ENCODE measurements at places on chromosomes 3 and 15.

DNA sequence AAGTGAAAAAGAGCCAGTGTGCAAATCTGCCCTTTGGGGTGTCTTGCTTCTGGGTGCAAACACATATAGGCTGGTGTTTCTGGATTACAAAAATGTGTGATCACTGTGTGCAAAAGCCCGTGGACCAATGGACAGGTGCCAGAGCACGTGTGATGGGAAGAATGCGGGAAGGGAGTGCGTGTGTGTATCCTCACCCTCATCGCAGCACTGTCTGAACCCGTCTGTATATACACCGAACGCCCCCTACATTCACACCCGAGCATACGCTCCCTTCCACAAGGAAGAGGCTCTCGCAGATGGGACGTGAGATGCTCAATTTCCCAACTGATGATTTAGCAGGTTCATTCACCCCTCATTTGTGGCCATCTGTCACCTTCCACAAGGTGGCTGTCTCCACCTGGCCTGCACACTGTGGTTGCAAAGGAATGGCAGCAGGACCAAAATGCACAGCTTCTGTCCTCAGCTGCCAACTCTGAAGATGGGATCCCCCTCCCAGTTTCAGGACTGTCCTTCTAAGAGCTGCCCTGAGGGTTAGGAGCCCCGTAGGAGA is 19.4 kb upstream of the SLC6A1 start:
- DNase-seq, result no peak

DNA sequence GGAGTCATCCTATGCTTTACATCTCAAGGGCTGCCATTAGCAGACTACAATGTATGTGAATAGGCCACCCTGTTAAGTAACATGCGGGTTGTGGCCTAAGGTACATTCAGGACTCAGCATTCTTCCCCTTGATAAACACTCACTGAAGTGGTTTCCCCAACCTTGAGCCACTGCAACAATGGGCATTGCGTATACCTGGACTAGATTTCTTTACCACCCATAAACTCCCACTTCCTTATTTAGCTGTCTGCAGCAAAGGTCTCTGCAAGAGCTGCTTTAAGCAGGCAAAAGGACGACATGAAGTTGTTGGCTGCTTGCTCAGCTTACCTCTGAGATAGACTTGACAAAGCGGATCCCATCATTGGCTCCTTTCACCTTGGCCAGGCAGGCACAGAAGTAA is 16.2 kb downstream of the FYCO1 start:
- no peak for DNase-seq

DNA sequence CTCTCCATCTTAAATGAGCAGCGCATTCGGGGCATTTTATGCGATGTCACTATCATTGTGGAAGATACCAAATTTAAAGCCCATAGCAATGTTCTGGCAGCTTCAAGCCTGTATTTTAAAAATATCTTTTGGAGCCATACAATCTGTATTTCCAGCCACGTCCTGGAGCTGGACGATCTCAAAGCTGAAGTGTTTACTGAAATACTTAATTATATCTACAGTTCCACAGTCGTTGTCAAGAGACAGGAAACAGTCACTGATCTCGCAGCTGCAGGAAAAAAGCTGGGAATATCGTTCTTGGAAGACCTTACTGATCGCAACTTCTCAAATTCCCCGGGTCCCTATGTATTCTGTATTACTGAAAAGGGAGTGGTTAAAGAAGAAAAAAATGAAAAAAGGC is 44.4 kb upstream of the RASA2 start:
- no peak for DNase-seq

- DNase-seq, result no peak
Observed at GRCh38 chr3:40254891-40255290, 54.6 kb upstream of the EIF1B start.

DNA sequence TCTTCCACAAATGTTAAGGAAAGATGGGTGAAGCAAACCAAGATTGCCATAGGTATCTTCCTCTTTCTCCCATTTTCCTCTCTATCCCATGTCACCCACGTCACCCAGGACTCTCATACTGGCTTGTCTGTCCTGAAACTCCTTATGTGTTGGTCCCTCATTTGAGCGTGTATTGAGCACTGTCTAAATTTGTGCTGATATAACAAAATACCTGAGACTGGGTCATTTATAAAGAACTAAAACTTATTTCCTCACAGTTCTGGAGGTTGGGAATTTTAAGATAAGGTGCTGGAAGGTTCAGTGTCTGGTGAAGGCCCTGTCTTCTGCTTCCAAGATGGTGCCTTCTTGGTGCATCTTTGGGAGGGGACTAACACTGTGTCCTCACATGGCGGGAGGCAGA is 186.9 kb upstream of the SLC24A5 start:
- DNase-seq, result no peak

GRCh38 chr3:153291059-153291685 is 129.1 kb downstream of the RAP2B start:
- DNase-seq, result no peak

DNA sequence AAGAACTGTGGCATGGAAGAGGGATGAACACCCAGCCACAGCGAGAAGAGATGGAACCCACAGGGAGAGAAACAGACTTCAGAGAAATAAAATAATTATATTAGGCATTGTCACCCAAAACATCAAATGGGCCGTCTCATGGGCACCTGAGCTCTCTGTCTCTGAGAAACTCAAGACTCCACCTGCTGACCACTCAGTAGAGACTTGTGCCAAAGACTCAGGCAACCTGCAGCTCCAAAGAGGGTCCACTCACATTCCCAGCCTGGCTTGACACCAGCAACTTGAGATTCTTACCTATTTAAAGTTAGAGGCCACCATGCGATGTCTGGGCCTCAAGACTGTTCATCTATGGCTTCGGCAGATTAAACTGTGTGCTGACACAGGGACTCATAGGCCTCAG is 12.0 kb downstream of the SEMA5B start:
- no peak for DNase-seq

GRCh38 chr3:38005076-38006020 is 14.8 kb downstream of the VILL start:
- no peak for DNase-seq

DNA sequence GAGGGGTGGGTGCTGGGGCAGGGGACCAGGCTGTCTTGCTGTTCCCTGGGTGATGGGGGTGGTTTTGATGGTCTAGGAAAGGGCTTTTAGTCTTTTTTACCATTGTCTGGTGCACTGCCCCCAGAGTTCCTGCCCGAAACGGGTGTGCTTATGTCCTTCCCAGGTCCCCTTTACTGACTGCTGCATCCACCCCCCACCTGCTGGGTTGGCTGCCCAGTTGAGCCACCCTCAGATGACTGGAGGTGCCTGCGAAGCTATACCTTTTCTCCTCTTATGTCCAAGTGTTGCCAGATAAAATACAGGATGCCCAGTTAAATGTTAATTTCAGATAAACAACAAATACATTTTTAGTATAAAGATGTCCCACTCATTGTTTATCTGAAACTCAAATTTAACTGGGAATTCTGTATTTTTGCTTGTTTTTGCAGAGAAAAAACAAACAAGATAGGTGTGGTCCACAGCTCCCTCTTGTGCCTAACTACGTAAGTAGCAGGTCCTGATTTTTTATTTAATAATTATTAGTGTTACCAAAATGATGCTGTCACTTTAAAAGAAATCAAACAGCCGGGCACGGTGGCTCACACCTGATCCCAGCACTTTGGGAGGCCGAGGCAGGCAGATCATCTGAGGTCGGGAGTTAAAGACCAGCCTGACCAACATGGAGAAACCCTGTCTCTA is 6.1 kb upstream of the RPP14 start:
- DNase-seq, result no peak

DNA sequence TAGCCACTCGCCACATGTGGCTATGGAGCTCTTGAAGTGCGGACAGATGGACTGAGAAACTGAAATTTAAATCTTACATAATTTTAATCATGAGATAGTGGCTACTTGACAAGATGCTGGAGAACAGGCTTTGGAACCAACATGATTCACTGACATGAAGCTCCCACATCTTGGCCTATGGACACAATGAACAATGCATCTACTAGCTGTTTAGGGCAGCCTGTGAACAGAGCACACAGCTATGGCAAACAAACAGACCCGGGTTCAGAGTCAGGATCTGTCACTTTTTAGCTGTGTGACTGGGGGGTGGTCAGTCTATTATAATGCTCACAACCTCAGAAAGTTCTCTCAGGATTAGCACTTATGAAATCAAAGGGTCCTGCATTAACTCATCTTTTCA is 616.6 kb downstream of the MAGI1 start:
- no peak for DNase-seq

DNA sequence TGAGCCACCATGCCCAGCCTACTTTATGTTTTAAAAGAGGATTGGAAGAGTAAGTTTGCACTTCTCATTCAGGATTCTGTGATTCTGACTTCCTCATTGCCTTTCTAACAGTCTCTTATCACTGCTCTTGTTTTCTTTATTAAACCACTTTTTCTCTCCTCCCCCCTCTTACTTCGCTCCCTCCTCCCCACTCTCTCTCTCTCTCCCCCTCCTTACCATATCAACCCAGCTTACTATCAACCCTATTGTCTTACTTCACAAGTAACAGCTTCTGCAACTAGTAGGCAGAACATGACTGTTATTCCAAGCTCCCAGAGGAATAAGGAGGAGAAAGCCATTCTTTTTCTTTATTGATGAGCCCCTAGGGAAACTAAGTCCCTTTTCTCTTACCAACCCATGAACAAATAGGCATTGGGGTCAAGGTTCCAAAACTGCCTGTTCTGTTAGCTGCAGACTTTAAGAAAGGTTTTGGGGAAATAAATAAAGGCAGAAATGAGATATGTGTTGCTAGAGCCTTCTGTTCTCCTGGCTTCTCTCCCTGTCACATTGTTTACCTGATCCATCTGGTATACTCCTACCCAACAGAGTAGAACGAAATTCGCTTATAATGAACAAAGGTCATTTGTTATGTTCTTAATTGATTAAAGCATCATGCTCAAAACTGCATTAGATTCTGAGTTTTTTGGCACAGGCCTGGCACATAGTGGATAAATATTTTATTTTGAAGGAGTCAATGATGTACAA is 56.4 kb upstream of the RASGRP1 start:
- no peak for DNase-seq

GRCh38 chr15:81856001-81856633 is 189.7 kb downstream of the MEX3B start:
- DNase-seq, result no peak

- DNase-seq, result no peak
Observed at GRCh38 chr3:104069114-104069513, 1297.6 kb upstream of the ALCAM start.

GRCh38 chr3:97952280-97952679 is 20.0 kb downstream of the RIOX2 start:
- no peak for DNase-seq

DNA sequence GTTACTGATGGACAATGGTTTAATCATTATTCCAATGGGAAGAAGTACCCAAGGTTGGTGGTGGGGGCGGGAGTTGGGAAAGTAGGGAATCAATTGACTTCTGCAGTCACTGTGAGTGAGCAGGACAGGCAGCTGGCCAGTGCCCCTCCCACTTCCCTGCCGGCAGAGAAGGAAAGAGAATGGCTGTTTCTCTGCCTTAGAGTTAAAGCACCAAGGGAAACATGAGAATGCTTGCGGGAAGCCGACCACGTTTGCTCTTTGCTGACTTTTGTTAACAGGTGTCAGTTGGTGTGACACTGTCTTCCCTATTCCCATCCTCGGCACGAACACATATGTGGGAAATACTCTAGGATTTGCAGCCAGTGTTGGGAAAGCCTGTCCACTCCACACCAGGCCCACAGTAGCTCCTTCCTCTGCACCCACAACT is 33.5 kb upstream of the MFSD1 start:
- no peak for DNase-seq

- DNase-seq, result no peak
Observed at GRCh38 chr3:72473156-72473555, 375.1 kb downstream of the SHQ1 start.

DNA sequence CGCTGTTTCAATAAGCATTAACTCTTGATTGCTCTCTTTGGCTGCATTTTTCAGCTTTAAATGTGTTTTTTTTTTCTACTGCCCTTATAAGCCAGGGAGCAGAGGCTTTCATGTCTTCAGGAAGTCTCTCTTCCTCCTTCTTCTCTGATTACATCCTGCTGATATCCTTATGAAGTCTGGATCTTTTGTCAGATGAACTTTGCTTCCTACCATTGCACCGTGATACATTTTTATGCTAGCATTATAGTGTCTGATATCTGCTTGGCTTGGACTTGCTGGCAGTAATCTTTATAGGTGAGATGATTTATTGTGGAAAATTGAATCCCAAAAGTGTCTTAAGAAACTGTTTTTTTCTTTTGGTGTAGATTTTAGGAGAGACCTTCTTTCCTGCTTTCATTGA is 160.4 kb upstream of the CFAP20DC start:
- no peak for DNase-seq

DNA sequence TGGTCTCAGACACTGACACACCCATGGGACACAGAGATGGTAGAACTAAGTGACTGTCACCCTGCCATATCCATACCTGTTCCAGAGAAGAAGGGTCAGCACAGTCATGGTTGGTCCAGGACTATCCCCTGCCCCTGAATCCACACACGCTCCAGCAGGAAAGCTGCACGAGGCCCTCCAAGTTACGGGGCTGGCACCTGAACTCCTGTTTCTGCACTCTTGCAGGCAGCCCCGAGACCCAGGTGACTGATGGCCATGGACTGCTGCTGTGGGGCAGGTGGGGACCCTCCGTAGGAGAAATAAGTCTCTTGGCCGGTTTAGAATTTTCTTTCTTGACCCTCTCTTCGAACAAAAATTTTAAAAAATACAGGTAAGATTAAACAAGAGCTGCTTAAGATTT is 30.6 kb downstream of the CHDH start:
- no peak for DNase-seq

GRCh38 chr3:71850654-71851053 is 65.7 kb upstream of the PROK2 start:
- DNase-seq, result no peak

- no peak for DNase-seq
Observed at GRCh38 chr15:87917480-87917879, 339.1 kb downstream of the NTRK3 start.

DNA sequence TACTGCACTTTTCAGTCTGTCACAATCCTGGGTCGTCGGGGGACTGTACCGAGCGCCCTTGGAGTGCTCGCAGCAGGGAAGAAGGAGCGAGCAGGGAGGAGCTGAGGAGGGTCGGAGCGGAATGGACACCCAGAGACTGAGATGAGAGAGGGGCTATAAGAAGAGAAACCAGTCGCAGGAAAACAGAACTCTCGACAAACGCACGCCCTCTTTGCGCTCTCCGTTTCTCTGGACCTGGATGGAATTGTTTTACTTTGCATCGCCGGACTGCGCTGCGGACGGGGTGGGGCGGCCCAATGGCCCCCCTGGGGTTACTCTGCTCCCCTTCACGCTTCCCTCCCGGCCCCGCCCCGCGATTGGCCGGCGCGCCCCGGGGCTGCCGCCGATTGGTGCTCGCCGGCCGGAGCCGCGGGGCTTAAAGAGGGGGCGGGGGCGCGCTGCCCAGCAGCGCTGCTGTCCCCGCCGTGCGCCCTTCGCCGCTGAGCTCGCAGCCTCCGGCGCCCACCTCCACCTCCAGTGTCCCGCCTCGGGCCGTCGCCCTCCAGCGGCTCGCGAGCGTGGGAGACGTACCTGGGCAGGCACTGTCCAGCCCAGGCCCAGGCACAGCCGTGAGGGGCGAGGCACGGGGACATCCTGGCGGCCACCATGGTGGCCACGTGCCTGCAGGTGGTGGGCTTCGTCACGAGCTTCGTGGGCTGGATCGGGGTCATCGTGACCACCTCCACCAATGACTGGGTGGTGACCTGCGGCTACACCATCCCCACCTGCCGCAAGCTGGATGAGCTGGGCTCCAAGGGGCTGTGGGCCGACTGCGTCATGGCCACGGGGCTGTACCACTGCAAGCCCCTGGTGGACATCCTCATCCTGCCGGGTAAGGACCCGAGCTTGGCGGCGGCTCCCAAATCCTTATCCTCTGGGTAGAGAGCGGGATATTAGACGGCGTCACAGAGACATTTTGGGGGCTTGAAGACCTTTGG is at the start of gene CLDN11:
TSS of gene CLDN11 (plus strand) at position 447 of the 977 bp plus-strand sequence. CDS start at position 646, 199 bp downstream.
- DNase-seq, result no peak
